ENCODE measurements at places on chromosomes 7 and 10.

DNA sequence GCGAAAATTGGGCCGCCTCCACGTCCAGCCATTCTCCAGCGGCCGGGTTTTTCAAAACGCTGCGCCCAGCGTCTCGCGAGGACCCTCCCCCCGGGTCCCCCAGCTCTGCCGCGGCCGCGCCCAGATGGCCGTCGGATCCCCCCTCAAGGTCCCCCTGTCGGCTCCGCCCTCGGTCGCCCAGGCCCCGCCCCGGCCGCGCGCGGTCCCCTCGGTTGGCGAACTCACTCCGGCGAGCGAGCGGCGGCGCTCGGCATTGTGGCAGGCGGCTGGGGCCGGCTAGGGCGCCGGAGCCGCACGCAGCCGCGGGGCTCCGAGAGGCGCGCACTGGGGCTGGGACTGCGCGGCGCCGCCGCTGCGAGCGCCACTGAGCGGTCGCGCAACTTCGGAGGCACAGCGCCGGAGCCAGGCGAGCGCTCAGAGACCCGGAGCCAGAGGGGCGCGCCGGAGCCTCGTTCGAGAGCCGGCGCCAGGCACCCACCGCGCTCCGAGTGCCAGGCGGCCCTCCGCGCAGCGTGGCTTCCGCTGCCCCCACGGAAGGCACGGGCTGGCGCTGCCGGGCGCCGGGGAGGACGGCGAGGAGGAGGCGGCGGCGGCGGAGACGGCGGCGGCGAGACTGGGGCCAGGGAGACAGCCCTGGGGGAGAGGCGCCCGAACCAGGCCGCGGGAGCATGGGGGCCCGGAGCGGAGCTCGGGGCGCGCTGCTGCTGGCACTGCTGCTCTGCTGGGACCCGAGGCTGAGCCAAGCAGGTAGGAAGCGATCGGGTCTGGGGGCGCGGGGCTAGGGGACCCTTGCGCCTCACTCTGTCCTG, at the start of gene UNC5B:
UNC5B (plus strand) TSS at position 253 of the 809 bp plus-strand sequence; CDS start at position 669, 416 bp downstream.
- DNase-seq = no peak

- no peak for DNase-seq
These were observed 3.1 kb downstream of the SYPL1 start for GRCh38 chr7:106108991-106109390.

DNA sequence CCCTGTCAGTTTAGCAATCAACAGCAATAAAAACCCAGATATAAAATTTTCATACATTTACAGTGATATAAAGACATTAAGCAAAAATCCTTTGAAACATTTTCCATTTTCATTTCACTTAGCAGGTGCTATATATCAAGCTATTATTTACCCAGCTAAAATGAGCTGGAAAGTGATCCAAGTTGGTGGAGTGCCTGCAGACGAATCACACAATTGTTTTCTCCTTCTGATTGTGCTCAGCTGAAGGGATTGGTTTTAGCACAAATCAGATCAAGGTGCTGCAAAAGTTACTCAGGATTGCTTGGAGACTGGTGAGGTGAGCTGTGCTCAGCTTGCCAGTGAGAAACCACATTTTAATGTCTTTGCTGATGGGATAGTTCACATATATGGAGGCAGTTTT, 138.1 kb downstream of the LRMDA start:
- DNase-seq = no peak

GRCh38 chr7:22945584-22945983, 68.3 kb downstream of the HYCC1 start:
- no peak for DNase-seq

DNA sequence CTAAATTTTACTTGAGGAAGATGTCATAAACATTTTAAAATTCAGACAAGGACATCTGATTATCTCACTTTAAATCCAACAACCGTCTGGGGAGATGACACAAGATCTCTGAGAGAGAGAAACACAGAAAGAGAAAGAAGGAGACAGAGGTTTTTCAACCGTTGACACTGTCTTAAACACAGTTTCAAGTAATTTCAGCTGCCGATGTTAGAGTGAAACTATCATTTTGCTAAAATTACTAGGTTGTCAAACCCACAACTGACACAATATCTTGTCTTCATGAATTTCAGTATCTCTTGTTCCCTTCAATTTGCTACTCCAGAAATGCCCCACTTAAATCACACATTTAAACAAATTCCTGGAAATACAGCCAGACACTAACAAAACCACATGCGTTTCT, 174.8 kb downstream of the RAPGEF5 start:
- DNase-seq = no peak
